NAMALWA (cell line): ENCODE measurements at places on chromosomes 3 and 15.

- no peak for DNase-seq
Measured at GRCh38 chr3:159252274-159252673, 450.4 kb downstream of the MFSD1 start.

DNA sequence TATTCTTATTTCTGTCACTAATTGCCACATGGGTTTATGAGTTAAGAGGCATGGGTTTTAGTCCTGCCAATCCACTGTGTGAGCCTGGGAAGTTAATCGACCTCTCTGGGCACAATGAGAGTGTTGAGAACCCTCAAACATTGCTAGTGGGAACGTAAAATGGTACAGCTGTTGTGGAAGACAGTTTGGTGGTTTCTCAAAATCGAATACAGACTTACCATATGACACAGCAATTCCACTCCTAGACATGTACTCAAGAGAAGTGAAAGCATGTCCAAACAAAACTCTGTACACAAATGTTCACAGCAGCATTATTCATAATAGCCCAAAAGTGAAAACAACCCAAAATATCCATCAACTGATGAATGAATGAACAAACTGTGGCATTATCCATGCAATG is 5.7 kb upstream of the GNB5 start:
- no peak for DNase-seq

GRCh38 chr15:89371228-89372044 is 36.8 kb upstream of the POLG start:
- no peak for DNase-seq

GRCh38 chr3:110077093-110077492 is 739.7 kb upstream of the DPPA4 start:
- no peak for DNase-seq

DNA sequence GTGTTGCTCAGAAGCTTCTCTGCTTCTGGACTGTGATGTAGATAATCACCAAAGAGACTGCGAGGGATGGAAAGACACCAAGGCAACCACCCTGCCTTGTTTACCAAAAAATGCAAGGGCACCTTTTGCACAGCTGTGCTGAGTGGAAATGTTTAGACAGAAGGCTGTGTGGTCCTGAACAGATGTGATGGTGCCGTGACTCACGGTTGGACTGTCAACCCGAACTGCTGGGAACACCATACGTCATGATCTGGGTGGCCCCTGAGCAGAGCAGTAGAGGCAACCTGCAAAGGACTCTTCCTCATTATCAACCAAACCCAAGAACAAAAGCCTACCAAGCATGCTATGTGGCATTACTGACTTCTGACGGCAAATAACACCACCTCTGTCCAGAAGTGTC is 61.3 kb upstream of the LPP start:
- peak; percentile 98 for DNase-seq

GRCh38 chr3:114518206-114518808 is 224.5 kb downstream of the TIGIT start:
- DNase-seq, result no peak

- DNase-seq, result no peak
Measured at GRCh38 chr3:243356-243725, 46.8 kb downstream of the CHL1 start.

- no peak for DNase-seq
Measured at GRCh38 chr3:126433105-126433430, 38.4 kb downstream of the CFAP100 start.

- peak; percentile 20 for DNase-seq
Measured at GRCh38 chr3:190321789-190322603, at the start of gene CLDN1. TSS of gene CLDN1 (minus strand) at chr3:190322446. CDS start at chr3:190322206, 240 bp downstream.

DNA sequence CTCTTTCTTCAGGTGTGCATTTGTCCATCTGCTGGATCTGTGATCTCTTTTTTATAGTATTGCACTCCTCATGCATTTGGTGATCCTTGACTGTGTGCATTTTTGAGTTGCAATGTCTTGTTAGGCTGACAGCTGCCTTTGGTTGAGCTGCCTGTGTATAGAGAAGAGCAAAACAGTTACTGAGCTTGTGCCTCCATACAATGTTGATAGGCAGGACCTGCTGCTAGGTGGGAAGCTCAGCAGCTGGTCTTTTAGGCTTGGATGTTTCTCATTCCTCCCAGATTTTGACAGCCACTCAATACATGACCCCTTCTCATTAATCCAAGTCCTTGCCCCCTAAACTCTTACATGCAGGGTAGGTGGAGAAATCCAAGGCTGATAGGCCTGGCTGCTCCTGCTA is 74.8 kb upstream of the PIAS1 start:
- no peak for DNase-seq

GRCh38 chr15:39188314-39188713 is 392.6 kb upstream of the THBS1 start:
- no peak for DNase-seq

- DNase-seq, result no peak
Measured at GRCh38 chr3:136644212-136644611, 108.0 kb downstream of the STAG1 start.

GRCh38 chr15:77966540-77967234 is 110.8 kb downstream of the TBC1D2B start:
- DNase-seq, result peak; percentile 70

- no peak for DNase-seq
Measured at GRCh38 chr3:134328147-134328591, 46.1 kb downstream of the AMOTL2 start.

DNA sequence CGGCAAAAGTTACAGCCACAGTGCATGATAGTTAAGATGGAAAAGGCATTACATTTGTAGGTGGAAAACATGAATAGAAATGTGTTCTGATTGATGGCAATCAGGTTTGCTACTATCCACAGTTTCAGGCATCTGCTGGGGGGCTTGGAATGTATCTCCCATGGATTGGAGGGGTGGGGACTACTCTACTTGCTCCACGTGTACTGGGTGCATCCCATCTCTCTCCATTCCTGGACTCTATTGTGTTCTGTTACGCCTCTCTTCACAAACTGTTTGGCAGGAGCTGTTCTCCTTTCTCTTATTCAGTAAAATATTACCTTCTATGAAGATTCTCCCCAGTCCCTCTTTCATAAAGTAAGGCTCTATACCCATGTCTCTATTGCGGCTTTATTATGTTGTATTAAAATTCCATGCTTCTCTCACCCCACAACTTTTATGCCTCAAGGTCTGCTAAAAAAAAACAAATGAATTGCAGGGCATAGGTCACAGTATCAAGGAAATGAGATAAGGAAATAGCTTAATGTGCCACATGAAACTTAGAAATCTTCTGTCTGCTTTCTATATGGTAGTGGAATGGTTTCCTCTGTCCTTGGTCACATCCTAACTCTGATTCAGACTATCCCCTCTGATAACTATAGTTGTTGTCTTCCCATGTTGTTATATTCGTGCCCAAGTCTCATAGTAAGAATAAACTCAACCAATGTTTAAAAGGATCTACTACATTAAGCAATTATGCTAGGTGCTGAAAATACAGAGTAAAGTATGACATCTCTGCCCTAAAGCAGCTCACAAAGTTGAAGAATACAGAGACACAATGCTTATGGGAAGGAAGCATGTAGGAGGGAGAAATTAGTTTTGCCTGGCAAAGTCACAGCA is 43.2 kb downstream of the LRRFIP2 start:
- no peak for DNase-seq

GRCh38 chr15:48748535-48748934 is 62.3 kb downstream of the CEP152 start:
- no peak for DNase-seq

GRCh38 chr3:111667621-111668239 is 72.6 kb upstream of the ZBED2 start:
- DNase-seq, result peak; percentile 93

DNA sequence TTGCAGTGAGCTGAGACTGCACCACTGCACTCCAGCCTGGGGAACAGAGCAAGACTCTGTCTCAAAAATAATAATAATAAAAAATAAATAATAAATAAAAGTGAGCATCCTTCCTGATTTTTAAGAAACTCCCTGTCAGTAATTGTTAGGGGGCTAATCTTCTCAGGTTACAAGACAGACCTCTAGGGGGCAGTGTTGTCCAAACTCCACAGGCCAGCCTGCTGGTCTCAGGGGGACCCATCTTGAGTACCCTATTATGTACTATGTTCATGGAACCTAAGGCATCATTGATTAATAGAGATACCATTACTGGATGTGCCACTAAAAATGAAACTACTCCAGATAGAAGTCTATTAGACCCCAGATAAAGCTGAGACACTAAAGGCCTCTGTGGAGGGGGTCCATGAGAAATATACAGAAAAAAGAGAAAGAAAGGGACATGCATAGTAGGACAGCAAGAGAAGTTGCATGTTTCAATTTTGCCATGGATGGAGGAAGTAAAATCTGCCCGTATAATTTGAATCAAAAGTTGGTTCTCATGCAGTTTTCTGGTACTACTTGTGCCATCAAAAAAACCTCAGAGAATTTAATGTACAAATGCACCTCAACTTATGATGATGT is 85.5 kb upstream of the CDV3 start:
- peak; percentile 44 for DNase-seq

DNA sequence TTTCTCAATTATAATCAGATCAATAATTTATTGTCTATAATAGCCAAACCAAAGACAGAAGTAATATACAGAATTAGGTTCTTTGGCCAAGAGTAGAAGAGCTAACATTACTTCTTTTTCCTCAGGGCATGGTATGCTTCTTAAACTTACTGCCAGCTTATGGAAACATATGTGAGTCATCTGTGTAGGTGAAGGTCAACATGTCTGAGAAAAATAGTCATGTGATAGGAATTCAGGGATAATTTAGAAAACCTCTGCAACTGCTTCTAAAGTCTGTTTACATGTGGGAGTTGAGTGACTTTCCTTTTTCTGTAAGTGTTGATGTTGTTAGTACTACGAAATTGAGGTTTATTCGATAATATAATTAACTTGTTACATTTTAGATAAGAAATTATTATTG is 19.2 kb upstream of the MAP6D1 start:
- no peak for DNase-seq

DNA sequence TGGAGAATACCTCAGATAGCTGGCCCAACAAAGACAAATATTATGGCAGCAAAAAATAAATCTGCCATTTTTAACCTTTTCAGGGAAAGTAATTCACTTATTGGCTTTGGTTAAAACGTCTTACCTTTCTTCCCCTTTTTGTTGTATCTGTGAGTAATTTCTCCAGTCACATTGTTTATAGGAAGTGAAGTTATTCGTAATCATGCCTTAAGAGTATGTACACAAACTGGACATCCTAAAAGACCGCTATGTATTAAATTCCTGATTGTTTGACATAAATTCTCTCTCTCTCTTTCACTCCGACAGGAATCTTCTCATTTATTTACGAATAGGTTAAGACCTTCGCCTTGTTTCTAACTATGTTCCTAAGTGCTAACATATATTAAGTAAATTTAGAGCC is 474.0 kb downstream of the MECOM start:
- no peak for DNase-seq

DNA sequence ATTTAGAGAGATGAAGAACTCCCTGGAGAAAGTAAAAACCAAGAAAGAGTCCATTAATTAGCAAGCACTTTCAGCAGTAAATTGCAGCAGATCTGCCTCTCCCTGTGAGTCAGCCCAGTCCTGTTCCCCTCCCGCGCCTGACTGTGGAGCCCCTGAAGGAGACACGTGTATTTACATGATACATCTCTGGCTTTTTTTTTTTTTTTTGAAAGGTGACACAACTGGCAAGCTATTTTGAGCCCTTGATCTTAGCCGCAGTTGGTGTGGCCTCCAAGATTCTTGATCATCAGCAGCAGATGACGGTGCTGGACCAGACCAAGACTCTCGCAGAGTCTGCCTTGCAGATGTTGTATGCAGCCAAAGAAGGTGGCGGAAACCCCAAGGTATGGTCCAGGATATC is 271.8 kb upstream of the TPM1 start:
- DNase-seq, result no peak

GRCh38 chr15:78708713-78709260 is 67.8 kb upstream of the CHRNB4 start:
- no peak for DNase-seq

- no peak for DNase-seq
Measured at GRCh38 chr15:69059557-69059943, 45.1 kb downstream of the NOX5 start.

GRCh38 chr3:12553921-12554391 is 2.9 kb upstream of the MKRN2 start:
- no peak for DNase-seq

DNA sequence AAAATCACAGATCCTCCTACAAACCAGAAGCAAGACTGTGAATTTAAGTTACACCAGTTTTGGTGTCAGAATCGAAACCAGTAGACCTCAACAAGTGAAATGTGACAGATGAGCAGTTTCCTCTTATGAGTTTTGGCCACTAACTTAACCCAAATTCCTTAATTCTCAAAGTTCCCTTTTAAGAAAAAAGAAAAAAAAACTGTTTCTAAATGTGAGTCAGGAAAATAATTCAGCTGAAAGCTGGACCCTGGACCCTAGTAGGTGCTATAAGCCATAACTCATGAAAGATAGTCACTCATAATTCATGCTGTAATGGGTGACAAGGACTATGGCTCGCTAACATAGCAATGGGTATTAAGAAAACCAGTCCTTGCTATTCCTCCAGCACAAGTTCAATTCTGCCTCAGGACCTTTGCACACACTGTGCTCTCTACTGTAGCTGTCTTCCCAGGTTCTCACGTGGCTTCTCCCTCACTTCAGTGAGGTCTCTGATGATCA is 9.0 kb upstream of the THRB start:
- no peak for DNase-seq

DNA sequence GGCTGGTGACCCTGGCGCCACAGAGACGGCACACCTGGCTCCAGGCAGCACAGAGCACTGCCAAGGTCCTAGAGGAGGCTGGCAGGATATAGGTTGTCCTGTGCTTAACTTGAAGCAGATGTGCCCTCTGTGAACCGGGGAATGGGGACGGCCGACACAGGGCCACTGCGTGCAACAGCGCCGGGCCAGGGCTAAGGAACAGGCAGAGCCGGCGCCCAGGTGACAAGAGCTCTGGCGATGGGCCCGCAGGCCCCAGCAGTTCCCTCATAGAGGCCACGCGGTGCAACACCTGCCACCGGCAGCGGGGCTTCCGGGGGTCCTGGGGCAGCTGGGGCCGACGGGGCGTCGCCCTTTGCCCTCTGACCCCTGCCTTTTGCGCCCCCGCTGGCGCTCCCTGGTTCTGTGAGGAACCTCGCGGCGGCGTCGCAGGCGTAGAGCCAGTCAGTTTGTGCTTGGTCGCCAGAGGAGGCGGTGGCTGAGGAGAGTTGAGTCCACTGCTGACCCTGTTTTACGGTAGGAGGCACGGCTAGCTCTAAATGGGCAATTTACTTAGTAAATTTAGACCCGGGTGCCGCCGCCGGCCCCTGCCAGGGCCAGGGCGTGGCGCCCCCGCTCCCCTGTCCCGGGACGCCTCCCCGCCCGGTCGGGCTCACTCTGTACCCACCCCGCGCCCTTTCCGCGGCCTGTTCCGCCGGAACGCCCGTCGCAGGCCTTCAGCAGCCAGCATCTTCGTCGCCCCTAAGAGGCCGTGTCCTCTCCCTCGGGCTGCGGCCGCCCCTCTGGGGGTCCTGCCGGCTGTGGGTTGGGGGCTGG is at the start of gene NPAP1:
TSS of gene NPAP1 (plus strand) at position 444 of the 813 bp plus-strand sequence. CDS start at position 537, 93 bp downstream.
- no peak for DNase-seq
